NCI-H1092 (cell line): ENCODE measurements at places on chromosomes 1 and 21.

- no peak for DNase-seq
These were observed 2.7 kb downstream of the DDX20 start for GRCh38 chr1:111758373-111758772.

GRCh38 chr1:65674522-65674921 lies 118.2 kb upstream of the PDE4B start:
- no peak for DNase-seq

DNA sequence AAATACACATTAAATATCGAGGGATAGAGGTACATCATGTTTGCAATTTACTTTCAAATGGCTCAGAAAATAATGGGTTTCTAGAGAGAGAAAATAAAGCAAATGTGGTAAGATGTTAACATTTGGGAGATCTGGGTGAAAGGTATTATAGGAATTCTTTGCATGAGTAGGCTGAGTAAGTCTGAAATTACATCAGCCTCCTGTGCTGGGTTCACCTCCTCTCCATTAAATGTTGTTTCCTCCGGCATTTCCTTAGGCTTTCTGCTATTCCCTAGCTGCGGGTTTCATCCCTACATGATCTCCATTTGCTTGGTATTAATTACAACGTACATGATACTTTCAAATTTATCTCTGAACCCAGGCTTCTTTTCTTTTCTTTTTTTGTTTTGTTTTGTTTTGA lies 31.6 kb downstream of the ZMYND12 start:
- no peak for DNase-seq

GRCh38 chr1:178940068-178940765 lies 69.3 kb upstream of the ANGPTL1 start:
- no peak for DNase-seq
